Activated CD8-positive, alpha-beta memory T cell treated with anti-CD3 and anti-CD28 coated beads for 4 hours (primary cell): ENCODE measurements at places on chromosomes 12 and 14.

DNA sequence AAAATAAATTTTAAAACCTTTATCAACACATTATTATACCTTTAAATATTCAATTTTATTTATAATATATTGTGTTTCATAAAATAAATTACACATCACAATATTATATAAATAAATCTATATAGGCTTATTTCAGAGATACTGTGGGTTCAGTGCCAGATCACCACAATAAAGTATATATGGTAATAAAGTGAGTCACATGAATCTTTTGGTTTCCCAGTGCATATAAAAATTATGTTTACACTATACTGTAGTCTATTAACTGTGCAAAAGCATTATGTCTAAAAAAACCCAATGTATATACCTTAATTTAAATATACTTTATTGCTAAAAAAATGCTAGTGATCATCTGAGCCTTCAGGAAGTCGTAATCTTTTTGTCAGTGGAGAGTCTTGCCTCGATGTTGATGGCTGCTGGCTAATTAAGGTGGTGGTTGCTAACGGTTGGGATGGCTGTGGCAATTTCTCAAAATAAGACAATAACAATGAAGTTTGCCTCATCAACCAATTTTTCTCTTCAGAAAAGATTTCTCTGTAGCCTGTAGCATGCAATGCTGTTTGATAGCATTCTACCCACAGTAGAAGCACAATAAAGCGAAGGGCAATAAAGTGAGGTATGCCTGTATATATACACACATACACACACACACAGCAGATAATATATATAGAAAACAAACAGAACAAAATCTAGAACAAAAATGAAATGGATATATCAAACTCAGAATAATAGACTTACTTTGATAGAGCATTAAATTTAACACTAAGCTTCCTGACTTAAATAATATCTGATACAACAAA, 32.4 kb downstream of the CCDC59 start:
- DNase-seq = no peak

DNA sequence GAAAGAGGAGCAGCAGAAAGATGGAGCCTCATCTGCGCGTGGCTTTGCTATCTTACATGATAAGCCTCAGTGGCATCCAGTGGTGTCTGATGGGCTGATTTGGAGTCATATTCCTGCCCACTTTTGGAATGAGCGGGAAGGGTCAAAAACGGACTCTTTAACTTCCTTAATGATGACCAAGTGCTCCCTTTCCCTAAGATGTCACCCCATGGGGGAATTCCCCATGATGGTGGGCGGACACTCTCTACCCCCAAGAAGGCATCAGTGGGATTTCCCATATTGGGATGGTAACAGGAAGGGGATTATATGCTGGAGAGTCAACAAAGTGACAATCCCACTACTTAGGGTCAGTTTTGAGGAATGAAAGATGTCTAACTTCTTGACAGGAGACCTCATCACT, 110.9 kb downstream of the GPATCH2L start:
- no peak for DNase-seq

GRCh38 chr12:103442182-103442555, 53.6 kb downstream of the C12orf42 start:
- no peak for DNase-seq

DNA sequence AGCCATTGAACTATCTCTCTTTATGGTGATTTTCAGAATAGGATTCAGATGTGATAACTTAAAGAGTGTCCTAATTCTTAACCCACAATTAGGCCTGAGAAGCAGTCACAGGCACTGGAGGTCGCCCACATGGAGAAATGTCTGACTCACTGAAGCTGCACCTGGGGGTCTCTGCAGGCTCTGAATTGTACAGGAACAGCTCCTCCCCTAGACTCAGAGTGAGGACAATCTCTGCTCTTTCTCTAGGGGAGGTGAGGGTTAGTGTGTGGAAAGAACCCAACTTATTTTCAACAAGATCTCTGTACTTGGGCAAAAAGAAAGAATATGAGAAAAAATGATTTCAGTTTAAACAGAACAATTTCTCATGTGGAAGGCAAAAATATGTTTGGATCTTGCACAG, 1124.6 kb downstream of the TMEM121 start:
- no peak for DNase-seq

- no peak for DNase-seq
These were observed 1.4 kb upstream of the SMARCC2 start for GRCh38 chr12:56190695-56191155.

DNA sequence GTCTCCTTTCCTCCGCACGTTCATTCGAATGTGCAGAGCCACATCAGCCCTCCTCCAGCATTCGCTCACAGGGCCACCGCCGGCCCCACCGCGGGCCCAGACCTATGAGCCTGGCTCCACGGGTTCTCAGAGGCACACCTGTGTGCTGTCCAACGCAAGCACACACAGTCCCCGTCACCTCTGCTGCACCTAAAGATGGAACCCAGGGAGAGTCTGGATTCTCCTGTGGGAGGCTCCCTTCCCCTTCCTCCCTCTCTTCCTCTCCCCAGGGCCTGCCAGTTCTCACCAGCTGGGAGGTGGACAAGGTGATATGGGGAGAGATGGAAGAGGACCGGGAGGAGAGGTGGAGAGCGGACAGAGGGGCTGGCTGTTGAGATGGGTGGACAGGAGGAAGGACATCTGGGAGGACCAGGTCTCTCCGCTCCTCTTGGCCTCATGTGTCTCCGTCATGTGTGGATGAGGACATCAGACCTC, 4.9 kb upstream of the AQP6 start:
- no peak for DNase-seq
